ENCODE measurements at places on chromosomes 2 and 18.

GRCh38 chr2:27494944-27495554 lies at the start of gene FNDC4:
TSS of gene FNDC4 (minus strand) at chr2:27495200. CDS start at chr2:27494679, 521 bp downstream.
- no peak for DNase-seq

DNA sequence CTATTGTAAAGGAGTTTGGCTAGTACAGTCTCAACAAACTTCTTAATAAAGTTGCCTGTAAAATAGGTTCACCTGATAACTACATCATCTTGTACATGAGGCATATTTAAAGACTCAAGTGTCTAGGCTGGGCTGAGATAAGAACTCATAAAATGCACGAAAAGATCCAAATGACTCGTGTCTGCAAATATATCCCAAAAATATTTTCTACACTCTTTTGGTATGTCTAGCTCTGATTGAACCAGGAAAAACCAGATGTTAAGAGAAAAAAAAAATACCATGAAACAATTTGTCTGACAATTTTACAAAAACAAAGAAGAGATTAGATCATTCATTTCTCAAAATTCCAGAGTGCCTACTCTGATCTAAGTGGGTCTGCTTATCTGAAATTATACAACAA lies 166.9 kb upstream of the OSR1 start:
- no peak for DNase-seq

- DNase-seq, result no peak
These were observed 259.1 kb downstream of the LNPK start for GRCh38 chr2:175743011-175743410.

DNA sequence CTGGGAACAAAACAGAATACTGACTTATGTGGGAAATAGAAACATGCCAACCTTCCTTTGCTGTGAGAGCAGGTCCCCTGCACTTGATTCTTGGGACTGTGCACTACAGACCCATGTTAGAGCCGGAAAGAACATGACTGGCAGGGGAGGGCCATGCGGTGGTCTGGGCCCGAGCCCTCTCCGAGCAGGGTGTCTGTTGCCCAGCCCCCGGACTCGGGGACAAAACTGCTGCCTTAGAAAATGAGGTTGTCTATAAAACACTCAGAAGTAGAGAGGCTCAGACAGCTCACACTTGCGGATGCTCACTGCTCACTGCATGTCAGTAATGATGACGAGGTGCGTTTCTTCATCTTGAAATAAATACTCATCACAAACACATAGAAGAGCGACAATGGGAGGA lies 270.7 kb upstream of the HDAC4 start:
- DNase-seq, result no peak

DNA sequence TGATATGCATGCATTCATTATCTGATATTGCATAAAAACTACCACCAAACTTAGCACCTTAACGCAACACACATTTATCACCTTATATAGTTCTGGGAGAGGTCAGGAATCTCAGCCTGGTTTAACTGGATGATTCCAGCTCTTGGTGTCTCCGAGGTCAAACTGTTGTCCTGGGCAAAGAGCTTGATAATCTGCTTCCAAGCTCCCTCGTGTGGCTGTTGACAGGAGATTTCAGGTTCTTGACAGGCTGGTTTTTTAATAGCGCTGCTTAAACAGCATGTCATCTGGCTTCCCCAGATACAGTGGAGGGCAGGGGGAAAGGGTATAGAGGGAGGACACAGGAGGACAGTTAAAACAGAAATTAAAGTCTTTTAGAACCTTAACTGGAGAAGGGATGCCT lies 785.0 kb downstream of the CNTNAP5 start:
- no peak for DNase-seq

GRCh38 chr2:215691346-215691745 lies 255.5 kb upstream of the FN1 start:
- no peak for DNase-seq

DNA sequence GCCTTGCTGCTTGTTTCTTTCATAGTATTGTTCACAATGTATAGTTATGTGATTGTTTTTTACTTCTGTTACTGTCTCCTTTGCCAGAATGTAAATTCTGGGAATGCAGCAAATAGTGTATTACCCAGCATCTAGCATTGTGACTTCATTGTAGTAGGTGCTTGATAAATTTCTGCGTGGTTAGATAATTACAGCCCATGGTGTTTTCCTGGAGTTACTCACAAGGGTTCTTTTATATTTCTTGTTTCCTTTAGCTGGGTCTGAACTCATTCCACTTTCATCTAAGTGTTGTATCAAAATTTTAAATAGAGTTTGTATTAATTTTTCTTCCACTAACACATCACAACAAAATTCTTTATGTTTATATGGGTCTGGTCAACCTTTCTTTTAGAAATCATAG lies 132.6 kb downstream of the MAP4K4 start:
- DNase-seq, result no peak

DNA sequence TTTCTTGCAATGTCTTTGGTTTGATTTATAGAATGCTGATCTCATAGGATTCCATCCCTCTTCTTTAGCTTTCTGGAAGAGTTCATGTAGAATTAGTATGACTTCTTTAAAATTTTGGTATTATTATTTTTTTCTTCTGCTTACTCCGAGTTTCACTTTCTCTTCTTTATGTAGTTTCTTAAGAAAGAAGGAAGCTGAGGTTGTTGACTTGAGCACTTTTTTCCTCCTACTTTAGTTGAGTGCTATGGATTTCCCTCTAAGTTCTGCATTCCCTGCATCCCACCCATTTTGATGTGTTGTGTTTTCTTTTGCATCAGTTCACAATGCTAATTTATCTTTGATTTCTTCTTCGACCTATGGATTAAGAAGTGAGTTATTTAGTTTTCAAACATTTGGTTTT lies 78.9 kb upstream of the SPRED2 start:
- DNase-seq, result no peak

DNA sequence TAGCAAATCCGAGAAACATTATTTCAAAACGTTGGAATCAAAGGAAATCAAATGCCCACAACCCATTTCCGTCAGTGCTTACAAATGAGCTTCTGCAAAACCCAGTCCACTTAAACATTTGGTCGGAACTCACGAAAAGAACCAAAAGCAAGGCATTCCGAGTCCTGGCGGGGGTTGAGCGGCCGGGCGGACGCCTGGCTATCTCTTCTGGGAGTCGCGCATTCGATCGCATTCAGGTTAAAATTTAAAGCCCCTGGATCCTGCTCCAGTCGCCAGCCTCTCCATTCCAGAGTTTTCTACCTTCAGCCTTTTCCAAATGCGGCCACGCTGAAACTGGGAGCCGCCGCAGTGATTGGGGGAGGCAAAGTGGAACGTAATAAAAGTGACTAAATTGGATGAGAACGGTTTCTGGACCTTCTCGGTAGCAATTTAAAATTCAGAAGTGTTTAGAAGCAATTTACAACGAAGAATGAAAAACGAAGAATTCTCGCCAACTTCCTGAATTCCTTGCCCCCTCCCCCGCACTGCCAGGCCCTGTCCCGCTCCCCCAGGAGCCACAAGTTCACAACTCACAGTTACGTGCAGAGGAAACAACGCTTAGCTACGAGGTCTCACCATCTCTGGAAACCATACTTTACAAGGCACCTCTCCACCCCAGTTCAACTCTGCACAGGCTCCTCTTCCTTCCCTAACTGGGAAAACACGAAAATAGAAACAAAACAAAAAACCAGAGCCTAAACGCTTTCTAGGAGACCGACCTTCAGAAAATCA lies 1.7 kb upstream of the GATA6 start:
- DNase-seq, result no peak

GRCh38 chr2:221429741-221430491 lies 142.2 kb downstream of the EPHA4 start:
- no peak for DNase-seq

- DNase-seq, result no peak
These were observed 539.4 kb upstream of the ID2 start for GRCh38 chr2:8142461-8142860.

DNA sequence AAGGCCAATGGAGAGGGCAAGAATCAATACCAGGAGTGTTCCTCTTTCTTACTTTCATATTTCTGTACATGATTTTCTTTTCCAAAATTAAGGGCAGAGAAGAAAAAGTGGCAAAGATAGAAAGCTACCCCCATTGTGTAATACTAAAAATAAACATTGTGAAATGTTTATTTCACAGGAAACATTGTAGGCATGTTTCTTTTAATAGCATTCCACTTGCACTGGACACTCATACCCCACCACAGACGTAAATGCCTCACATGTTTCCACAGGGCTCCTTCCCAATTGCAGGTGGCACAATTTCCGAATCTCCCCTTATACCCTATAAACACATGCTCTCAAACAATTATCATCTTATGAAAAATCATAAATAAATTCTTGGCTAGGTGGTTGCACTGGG lies 645.1 kb upstream of the SETBP1 start:
- DNase-seq, result no peak

DNA sequence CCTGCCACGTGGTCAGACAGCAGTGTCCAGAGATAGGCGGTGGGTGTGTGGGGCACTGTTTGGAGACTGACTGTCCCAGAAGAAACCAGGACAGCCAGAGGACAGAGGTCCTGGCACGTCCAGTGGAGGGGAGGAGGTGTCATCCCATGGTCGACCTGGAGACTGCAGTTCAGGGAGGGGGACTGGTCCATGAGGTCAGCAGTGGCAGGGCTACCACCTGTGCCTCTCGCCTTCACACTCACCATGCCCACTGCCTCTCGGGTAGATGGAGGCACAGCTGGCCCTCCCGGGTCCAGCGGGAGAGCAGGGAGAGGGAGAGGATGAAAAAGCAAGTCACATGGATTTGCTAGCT lies 53.9 kb downstream of the INHBB start:
- no peak for DNase-seq

GRCh38 chr18:27921392-27921791 lies 255.5 kb downstream of the CDH2 start:
- DNase-seq, result no peak

DNA sequence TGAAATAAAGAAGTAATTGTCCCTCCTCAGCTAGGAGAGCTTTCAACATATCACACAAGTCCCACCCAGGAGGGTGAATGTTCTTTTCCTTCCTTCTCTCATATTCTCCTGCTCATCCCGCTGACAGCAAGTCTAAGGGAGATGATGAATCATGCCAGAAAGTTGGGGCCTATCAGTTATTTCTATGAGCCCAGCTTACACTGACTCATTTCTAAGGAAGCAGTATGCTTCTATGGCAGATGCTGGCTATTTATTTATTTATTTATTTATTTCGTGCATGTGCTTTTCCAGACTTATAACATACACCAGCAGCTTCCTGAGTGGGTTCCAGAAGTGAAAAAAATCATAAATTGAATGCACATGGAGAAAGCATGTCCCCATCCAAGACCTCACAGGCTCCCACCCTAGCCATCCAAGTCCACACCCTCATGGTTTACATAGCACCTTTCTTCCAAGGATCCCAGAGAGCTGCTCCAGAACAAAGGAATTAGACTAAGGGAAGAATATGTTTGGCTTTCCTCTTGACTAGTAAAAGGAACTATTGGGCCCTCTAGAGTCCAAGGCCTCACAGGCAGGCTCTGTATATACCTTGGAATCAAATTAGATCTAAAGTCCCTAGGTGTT lies 1074.2 kb upstream of the ZEB2 start:
- DNase-seq, result no peak

GRCh38 chr18:78430131-78430758 lies 549.4 kb upstream of the SALL3 start:
- no peak for DNase-seq

DNA sequence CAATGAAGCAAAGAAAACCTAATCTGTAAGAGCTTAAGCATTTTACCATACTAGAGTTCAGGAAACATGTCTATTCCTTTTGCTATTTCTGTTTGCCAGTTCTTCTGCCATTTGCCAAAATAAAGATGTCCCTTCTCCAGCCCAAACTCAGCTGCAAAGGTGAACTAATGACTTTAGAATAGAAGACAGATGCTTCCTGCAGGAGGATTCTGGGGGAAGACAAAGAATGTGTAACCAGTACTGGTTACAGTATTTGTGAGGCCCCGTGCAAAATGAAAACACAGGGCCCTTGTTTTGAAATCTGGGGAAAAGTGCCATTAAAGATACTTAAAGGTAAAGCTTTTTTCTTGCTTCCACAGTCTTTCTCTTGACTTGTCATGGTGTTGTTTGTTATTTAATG lies 34.3 kb upstream of the MTX2 start:
- no peak for DNase-seq

DNA sequence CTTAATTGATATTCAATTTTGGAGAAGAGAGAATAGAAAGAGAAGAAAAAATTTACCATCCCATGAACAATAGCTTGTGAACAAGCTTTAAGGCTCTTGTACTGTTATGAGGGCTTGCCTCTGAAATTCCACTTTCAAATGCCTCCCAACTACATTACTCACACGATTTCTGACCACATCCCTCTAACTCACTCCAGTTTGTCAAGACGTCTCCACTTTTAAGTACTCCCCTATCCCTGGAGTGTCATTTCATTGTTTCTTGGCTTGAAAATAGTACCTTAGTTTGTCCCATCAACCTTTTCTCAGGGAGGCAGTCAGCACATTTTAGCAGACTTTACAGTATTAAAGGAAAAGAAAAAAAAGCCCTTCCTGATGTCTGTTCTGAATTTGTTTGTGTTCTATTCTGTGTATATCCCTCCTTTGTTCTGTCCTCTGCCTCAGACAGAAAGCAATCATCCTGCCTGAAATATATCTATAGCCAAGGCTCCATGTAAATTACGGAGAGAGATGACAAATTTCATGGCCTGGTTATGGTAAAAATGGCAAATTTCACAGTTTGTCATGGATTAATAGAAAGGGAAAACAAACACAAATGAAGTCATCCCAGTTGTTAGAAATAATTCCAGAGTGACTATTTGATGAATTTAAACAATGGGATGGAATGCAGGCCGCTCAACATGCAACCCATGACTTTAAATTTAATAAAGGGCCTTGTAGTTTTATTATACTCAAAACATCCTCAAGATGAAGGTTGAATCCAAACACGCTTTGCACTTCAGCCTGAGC lies 228.8 kb downstream of the ETAA1 start:
- no peak for DNase-seq

DNA sequence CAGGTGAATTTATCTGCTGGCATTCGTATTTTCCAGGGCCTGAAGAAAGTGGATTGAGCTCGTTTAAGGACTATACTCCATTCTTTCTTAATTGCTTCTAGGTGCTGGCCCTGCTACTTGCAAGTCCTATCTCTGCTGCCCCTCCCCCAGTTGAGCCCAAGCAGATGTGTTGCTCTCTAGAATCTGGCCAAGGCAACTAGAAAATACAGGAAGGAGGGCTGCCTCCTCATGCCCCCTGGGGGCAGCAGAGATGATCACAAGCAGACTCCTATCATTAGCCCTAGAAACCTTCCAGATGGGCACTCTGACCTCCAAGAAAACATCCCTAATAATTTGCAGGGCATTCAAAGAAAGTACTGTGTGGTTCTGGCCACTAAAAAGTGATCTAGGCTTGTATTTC lies 72.5 kb upstream of the CYP26B1 start:
- DNase-seq, result no peak

GRCh38 chr2:235605312-235606003 lies 111.6 kb downstream of the AGAP1 start:
- no peak for DNase-seq

GRCh38 chr2:35347561-35347960 lies 1008.0 kb upstream of the CRIM1 start:
- no peak for DNase-seq

DNA sequence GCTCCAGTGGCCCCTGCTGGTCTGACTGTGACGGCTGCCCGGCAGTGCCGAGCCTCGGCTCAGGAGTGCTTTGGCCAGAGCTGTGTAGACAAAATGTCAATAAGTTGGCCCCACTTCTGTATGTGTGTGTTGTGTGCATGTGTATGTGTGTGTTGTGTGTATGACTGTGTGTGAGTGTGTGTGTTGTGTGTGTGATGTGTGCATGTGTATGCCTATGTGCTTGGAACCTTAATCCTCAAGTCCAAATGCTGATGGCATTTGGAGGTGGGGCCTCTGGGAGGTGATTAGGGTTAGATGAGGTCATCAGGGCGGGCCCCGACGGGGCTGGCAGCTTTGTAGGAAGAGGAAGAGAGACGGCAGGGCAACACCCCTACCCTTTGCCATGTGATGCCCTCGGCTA lies 269.0 kb downstream of the DCDC2C start:
- no peak for DNase-seq

All from activated T-helper 1 cell treated with anti-CD3 and anti-CD28 coated beads, Interleukin-2, amount 50 U/mL, for 16 hours (primary cell).